ENCODE measurements at places on chromosomes 3 and 15. TPM values are rescaled to one million over a fixed set of nuclear protein-coding genes. Genes with fewer than 3 reads are reported as not detected.

Gene CELF6
- 1.6 TPM for polyA plus RNA-seq

Gene IL5RA
- polyA plus RNA-seq = 0.13 TPM

Gene SAMMSON
- not detected for polyA plus RNA-seq

Gene RTP4
- 0.14 TPM for polyA plus RNA-seq

- peak; percentile 52 for DNase-seq
Measured at GRCh38 chr15:40238532-40239403, at the start of gene PAK6. PAK6 (plus strand) TSS chr15:40239063; CDS start chr15:40264786, 25,723 bp downstream.

DNA sequence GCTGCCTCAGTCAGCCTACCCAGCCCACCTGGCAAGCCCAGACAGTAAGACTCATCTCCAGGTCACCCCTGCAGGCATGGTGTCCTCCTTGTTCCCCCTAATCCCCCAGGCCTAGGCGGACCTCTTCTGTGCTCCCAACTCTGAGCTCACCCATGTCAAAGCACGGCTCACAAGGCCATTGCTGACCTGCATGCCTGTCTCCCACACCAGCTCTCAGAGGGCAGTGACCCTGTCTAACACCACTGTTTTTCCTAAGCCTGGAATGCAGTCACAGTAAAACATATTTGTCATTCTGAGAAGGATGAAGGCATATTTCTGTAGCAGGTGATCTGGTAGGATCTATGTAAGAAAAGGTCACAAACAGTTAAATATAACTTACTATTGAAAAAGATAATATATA, 110.3 kb upstream of the HACD2 start:
- DNase-seq = no peak

GRCh38 chr3:4426261-4426781, 40.7 kb downstream of the SUMF1 start:
- no peak for DNase-seq

- DNase-seq = no peak
Measured at GRCh38 chr3:141170678-141171295, 60.8 kb upstream of the PXYLP1 start.

GRCh38 chr15:44468709-44469385, 41.4 kb downstream of the CTDSPL2 start:
- DNase-seq = no peak
